ENCODE measurements at places on chromosomes 11 and 22.

- no peak for DNase-seq
These were observed 1251.9 kb downstream of the BRD1 start for GRCh38 chr22:48575618-48576332.

DNA sequence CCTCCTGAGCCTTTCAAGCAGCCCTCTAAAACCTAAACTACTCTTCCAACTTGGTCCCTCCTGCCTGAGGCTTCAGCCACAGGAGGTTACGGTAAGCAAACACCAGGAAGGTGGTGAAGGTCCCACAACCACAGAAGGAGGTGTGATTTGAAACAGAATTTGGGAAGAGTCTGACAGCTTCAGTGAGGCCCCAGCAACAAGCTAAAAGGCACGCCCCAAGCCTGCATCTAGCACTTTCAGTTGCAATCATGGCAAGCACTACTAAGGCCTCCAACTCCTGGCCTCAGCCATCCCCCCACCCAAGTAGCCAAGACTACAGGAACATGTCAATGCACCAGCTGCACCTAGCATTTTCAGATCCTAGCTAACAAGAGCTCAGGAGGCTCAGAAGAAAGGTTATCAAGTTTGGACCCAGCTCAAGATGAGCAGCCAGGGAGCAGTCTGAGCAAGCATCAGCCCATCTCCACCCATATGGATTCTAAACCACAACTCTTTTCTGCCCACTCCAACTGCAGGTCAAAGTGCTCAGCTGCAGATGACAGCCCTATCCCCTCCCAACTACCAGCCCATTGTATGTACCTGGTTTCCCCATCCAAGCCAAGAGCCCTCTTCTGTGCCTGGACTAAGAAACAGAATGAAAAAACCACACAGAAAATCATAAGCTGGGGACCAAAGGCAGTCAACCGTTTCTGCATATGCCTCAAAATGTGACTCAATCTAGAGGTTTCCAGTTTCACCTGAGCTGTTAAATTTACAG is 10.4 kb upstream of the AHNAK start:
- no peak for DNase-seq

DNA sequence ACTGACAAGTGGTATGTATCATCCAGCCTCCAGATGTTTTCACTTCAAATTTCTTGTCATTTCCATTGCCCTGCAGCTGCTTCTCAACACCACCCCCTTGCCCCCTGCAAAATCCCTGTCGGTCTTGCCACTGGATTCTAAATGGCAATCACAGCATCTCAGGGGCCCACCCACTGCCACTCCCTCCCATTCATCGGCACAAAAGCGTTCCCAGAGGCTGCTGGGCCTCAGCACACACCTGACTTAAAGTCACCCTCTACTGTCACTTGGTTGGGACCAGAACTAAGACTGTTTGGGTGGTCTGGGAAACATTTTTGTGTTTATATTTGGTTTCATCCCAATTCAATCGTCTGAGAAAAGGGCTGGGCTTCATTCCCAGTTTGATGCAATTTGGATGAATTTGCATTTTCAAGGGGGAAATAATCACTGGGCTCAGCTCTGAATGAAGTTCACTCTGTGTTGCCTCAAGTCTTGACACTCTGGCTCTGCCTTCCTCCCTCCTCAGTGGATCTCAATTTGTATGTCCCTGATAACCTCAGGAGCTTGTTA is 27.1 kb downstream of the SYT13 start:
- no peak for DNase-seq

GRCh38 chr11:27703481-27703880 is 3.2 kb upstream of the BDNF start:
- DNase-seq: no peak

DNA sequence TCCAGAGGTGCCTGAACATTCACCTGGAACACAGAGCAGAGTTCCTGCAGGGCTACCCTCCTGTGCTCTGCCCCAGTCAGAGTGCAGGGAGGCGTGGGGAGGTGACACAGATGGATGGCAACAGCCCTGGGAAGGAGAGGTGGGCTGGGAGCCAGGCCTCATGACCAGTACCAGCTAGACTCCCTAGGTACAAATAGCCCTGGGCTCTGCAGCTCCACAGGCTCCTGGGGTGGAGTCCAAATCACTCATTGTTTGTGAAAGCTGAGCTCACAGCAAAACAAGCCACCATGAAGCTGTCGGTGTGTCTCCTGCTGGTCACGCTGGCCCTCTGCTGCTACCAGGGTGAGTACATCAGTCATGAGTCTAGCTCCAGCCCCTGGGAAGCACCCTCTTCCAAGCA is at the start of gene SCGB1D2:
SCGB1D2 (plus strand) TSS at position 219 of the 400 bp plus-strand sequence; CDS start at position 288, 69 bp downstream.
- no peak for DNase-seq

DNA sequence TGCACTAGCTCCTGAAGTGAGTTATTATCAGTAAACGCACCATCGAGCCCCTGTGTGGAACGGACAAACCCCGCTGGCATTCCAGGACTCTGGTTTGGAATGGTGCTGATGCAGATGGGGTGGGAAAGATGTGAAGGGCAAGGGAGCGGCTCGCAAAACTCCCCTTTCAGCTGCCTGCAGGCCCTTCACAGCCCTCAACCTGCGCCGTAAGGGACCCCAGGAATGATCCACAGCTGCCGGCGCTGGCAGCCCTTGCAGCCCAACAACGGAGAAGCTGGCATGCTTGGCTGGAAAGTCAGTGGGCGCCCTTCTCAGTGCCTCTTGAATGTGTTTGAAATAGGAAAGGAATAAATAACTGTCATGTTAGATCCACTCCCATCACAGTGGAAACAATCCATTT is 1445.5 kb downstream of the BRD1 start:
- no peak for DNase-seq

DNA sequence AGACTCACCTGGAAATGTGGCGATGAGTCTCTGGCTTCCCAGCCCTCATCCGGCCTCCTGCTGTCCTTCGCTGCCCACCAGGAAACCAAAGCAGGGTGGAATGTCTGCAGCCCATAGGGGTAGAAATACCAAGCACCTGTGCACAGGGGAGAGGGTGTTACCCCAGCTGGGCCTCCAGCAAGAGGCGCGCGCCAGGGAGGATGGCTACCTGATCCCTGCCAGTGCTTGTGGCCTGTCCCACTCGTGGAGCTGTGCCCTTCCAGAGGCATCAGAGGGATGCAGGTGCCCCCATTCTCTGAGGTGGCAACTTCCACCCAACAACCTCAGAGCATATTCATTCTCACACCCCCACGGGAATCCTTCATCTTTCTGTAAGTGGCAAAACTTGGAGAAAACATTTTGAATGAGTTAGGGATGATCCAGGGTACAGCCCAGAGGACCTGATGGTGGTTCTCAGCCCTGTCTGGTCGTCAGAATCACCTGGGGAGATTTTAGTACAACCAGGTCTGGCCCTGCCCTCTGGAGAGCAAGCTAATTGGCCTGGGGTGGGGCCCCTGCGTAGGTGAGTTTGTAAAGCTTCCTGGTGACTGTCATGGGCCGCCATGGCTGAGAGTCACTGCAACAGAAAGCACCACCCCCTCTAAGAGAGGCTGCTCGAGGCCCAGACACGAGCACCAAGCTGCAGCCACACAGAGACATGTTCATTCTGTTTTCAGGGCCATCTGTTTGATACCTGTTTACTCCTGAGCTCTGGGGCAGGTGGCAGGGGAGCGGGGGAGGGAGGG is 9.9 kb downstream of the SUN2 start:
- no peak for DNase-seq

All from stimulated activated CD8-positive, alpha-beta memory T cell treated with anti-CD3 and anti-CD28 coated beads, Interleukin-4, amount 100 ng/mL, for 1 hour (primary cell).